ENCODE measurements at places on chromosomes 1 and 21.

GRCh38 chr1:56572334-56573050 lies 6.9 kb downstream of the PLPP3 start:
- no peak for DNase-seq

DNA sequence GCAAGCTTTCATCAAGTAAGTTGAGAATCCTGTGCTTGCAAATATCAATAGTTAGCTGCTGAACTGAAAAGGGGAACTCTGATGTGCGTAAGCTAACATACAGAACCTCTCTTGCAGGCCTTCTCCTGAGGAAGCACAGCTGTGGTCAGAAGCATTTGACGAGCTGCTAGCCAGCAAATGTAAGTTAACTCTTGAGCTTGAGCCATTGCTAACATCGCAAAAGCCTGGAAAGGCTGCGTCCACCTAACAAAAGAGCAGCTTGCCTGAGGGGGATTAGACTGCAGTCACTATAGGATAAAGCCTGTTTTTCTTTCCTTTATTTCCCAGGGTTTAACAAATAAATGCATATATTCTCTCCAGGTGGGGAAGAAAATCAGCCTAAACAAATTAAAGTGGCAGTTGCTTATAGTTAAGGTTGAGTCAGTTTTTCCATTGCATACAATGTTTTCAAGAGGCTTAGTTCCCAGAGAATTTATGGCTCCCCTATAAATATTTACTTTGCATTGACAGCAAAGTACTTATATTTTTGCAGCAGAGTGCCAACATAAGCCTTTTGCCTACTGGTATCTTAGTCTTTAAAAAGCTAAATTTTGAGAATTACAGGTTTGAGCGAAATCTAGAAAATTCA lies 1.5 kb downstream of the RGS2 start:
- DNase-seq = peak; percentile 26

- DNase-seq = no peak
Observed at GRCh38 chr1:8182034-8182761, 135.7 kb upstream of the SLC45A1 start.

DNA sequence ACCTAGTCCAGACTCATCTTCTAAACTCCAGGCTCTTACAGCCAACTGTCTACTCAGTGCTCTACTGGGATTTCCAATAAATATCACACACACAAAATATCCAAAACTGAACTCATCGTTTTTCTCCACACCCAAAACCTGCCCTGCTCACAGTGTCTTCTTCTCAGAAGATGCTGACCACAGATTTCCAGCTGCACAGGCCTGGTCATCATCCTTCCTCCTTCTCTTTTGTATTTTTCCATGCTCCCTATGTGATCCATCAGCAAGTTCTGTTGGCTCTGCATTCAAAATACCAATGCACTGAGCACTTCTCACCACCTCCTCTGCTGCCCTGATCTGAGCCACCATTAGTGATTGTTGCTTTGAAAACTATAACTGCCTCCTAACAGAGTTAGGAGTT lies 159.5 kb upstream of the KAZN start:
- no peak for DNase-seq
